ENCODE measurements at places on chromosomes 16 and 17.

DNA sequence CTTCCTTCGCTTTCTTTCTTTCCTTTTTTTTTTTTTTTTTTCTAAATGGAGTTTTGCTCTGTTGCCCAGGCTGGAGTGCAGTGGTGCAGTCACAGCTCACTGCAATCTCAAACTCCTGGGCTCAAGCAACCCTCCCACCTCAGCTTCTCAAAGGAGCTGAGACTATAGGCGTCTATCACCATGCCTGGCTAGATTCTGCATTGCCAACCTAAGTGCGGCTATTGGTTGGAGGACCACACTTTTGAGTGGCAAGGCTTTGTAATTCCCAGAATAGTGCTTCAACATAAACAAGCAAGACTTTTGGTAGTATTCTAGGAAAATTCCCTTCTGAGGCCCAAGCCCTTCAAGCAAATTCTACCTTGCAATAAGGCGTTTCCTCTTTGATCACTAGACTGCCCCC, 107.8 kb downstream of the YPEL2 start:
- DNase-seq, result no peak

- no peak for DNase-seq
Observed at GRCh38 chr17:82231312-82231561, 2.4 kb downstream of the SLC16A3 start.

DNA sequence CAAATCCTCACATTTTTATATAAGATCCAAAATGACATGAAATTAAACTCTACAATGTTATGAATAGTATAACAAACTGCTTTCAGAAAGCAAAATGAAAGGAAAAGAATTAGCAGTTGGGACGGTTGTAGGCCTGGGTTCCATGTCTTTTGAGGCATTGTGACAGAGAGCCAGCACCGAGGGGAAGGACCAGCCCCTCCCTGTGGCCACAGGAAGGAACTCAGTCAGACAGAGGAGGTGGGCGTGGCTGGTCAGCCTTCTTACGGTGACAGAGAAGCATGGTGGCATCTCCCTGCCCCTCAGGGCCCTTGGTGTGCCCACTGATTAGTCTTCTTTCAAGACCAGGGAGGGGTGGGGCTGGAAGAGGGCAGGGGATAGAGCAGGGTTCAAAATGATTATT, 5.7 kb downstream of the ZNF319 start:
- DNase-seq, result no peak

DNA sequence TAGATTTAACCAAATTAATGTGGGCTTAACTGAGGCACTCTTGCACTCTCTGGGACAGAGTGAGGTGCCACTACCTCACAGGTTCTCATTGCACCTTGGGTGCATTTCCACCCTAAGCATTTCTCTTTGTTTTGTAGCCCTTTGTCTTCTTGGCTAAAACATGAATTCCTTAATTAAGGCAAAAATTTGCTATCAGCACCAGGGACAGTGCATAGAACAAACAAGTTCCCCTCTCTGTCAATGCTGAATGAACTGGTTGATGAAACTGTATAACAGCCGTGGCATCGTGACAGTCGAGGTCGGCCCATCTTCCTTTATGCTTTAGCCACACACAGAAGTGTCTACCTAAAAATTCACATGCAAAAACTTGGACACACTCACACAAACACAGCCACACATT, 74.8 kb downstream of the HS3ST2 start:
- DNase-seq, result no peak
